Cardiac muscle cell (in vitro differentiated cells and primary cell): ENCODE measurements at places on chromosomes 6 and 20. TPM values are rescaled to one million over a fixed set of nuclear protein-coding genes. Genes with fewer than 3 reads are reported as not detected.
A peak's percentile ranks its signal among the peaks of the same experiment; 100 is the strongest.

- no peak for DNase-seq
These were observed 13.4 kb downstream of the CEP250 start for GRCh38 chr20:35468671-35469334.

DNA sequence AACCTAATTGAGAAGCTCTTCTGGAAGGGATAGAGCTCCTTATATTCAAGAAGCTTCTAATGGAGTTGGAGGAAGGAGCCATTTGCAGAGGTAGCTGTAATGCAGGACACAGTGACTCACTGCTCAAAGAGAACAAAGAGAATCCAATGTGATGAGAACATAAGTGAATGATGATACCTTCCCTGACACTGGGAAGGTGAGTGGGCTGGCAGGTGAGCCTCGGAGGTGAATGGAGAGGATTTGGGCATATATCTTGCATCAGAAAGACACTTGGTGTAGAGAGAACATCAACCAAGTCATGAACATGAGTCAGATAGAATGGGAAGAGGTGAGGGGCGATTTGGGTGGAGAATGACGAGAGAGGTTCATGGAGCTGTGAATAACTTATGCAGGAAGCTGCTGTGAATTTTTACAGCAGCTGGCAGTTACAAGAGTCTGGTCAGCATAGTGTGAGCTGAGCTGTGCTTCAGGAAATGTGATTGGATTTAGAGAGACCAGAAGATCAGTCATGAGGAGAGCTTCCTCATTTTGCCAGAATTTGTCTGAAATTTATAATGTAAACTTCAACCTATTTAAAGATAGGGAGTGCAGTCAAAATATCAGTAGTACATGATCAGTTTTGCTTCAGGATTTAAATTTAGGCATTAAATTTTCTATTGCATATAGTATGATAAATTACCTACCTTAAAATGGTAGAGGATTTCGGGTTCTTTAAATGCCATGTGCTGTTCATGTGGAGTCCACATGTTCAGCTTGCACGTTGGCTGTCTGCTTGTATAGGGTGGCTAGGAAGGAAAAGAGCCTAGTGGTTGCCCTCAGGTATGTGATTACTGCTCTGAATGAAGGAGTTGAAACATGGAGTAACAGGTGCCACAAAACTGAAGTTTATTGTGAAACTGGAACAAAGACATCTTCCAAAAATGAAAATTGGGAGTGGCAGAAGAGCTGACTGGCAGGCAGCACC lies 59.2 kb upstream of the KIF25 start:
- no peak for DNase-seq

DNA sequence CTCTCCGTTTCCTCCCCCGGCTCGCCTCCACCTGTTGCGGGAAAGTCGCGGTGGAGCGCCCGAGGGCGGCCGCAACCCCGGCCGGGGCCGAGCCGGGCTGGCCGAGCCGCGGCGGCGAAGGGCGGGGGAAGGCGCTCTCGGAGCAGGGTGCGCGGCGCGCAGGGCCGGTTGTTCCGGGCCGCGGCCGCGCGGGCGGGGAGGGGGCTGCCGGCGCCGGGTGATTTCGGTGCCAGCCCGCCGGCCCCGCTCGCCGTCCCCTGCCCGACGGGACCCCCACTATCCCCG lies 235 bp downstream of the MAP7 start:
- DNase-seq = peak; percentile 64

DNA sequence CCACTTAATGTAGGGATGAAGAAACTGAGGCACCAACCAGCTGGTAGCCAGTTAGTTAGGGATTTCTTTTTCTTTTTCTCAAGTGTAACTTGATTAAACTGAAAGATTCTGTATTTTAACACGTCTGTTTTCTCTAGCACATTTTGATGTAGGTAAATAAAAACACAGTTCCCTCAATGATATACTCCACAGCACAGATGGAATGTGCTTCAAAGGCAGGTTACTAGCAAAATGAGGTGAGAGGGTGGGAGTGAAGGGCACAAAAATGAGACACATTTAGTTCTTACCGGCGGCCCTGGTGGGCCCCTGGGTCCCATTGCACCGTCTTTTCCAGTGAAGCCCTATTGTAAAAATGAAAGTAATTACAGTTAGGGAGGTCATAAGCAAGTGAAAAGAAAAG lies 108.9 kb downstream of the COL12A1 start:
- no peak for DNase-seq

DNA sequence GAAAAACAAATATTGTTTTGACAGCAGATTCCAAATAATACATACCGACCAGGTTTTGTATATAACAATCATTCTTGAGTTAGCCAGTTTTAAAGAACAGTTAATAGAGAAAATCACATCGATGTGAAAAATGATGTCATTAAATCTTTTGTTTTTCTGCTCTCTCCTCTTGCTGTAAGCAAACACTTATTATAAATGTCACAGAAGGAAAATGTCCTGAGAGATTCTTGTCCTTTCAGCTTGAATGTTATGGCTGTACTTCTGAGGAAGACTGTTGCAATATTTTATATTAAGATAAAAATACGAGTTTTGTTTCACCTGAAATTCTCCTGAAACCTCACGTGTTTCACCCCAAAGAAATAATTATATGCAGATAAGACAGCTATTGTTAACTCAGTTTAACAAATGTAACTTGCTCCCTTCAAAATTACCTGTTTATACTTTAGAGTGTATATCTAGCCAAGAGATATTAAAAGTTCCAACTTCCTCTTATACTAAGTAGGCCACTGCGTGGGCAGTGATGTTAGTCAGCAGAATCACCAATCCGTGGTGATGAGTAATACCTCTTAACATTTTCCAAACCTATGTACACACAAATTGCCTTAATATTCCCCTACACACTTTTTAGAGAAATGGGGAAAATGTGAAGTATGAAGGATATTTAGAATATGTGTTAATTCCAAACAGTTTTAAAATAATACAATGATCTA lies 1111.4 kb upstream of the CITED2 start:
- DNase-seq = peak; percentile 91

DNA sequence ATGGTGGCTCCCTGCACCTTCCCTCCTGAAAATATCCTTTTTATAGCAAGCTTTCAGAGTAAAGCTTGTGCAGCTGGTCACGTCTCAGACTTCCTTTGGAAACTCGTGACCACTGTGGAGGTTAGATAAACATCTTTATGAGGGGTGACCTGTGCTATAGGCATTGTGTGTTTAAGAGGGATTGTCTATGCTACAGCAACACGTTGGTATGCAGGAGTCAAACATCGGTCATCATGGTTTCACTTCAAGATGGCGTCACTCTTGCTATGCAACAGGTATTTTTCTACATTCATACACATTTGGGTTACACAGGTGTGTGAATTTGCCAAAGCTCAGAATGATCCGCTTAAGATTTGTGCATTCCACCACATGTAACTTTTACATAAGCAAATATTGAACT lies 14.6 kb upstream of the BLCAP start:
- no peak for DNase-seq

GRCh38 chr6:127022302-127022701 lies 96.2 kb upstream of the RSPO3 start:
- peak; percentile 31 for DNase-seq

DNA sequence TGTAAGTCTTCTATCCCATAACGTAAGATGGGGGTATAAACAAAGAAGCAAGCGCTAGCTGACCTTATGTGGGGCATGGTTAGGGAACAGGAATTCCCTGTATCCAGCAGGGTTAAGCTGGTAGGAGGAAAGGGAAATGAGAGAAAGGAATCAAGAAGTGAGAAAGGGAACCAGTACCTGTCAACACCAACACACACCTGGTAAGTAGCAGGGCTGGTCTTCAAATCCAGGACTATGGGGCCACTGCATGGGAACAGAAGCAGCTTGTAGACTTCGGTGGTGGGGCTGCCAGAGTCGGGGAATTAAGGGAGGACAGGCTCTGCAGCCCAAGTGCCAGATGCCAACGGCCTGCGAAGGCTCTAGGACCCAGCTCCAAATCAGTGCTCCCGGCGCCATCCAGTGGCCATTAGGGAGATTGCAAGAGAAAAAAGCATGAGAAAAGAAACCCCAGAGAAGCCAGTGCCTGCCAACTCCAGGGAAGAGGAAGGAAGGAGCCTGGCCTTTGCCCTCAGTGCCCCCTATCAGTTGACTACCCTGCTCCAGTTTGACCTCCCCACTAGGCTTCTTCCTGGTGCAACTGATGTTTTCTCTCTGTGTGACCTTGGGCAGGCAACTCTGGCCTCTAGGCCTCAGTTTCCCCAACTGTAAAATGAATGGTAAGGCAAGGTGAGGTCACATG lies 15.8 kb upstream of the RBPJL start:
- DNase-seq = peak; percentile 85

- DNase-seq = no peak
These were observed 1515.4 kb upstream of the DEFB115 start for GRCh38 chr20:29741894-29742698.

GRCh38 chr6:20605061-20605460 lies 70.8 kb downstream of the CDKAL1 start:
- no peak for DNase-seq

GRCh38 chr6:167975458-167975857 lies 22.0 kb upstream of the KIF25 start:
- no peak for DNase-seq

GRCh38 chr20:381581-382290 lies 1.2 kb downstream of the TRIB3 start:
- DNase-seq = peak; percentile 51

GRCh38 chr6:42251911-42252637 lies 34.4 kb upstream of the MRPS10 start:
- DNase-seq = peak; percentile 84

DNA sequence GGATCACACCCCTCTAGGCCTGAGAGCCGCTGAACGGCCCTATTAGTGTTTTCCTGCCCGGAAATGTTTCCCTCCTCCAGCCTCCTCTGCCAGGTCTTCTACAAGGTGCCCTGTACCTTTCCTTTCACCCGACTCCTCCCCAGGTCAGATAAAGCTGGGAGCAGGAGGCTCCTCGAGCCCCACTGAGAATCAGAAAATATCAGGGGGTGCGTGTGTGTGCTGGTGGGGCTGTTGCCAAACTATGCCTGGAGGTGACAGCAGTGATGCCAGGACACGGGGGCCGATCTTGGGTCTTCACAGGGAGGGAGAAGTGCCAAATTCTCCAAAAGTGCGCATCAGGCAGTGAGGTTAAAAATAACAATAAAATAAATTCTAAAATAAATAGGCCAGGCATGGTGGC lies 222.8 kb upstream of the RREB1 start:
- no peak for DNase-seq

GRCh38 chr6:3317741-3318211 lies 59.0 kb downstream of the PSMG4 start:
- DNase-seq = no peak

DNA sequence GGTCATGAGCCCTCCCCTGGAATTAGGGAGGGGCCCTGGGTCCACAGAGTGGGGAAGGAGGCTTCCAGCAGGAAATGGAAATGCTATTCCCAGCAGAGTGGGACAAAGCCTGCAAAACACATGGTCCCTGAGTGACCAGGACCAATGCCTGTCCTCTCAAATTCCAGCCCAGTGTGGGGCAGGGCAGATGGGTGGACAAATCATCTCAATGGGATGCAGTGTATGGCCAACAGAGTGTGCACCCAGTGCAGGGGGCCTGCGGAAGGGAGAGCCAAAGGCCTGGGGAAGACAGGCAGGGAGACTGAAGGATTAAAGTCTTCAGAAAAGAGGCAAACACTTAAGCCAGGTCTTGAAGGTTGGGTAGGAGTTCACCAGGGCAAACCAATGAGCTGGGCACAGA lies 28.7 kb upstream of the PHACTR3 start:
- DNase-seq = no peak

GRCh38 chr6:111260570-111261298 lies 173.4 kb downstream of the SLC16A10 start:
- DNase-seq = no peak

- peak; percentile 27 for DNase-seq
These were observed 60.8 kb downstream of the OGFRL1 start for GRCh38 chr6:71349395-71349794.

- no peak for DNase-seq
These were observed 25.1 kb downstream of the GLP1R start for GRCh38 chr6:39073471-39074355.

DNA sequence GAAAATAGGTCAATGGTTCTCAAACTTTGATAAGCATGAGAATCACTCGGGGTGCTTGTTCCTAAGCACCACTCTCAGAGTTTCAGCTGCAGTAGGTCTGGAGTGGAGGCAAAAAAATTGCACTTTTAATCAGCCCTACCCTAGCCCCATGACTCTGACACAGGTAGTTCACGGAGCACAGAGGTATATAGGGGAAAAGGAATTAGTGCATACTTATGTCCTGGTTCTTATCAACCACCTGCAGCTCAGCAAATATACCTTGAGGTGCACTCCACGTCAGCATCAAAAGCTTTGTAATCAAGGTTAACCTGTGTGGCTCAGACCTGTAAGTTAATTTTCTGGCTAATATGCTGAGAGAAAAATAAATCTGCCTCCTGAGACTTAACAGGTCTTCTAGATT lies 138.8 kb upstream of the HMGN3 start:
- no peak for DNase-seq

DNA sequence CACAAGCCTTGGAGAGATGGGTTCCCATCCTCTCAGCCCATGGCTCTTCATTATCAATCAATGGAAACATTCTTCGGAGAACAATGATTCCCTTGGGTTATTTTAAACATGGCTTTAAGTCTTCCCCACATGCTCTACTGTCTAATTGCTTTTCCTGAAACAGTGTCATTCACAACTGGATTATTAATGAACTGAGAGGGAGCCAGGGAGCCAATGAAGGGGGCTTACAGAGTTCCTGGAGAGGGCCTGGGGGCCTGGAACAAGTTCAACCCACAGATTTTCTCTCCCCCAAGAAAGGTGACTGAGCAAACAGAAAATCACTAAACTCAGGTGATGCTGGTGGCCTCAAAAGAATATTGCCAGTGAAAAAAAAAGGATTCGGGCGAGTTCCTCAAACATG lies 1.3 kb upstream of the PPP1R16B start:
- DNase-seq = no peak

GRCh38 chr6:149318581-149319286 lies 1.2 kb downstream of the TAB2 start:
- peak; percentile 36 for DNase-seq

- DNase-seq = no peak
These were observed 43.4 kb downstream of the NHSL1 start for GRCh38 chr6:138455746-138456400.

Gene TNF
- not detected in 2 replicates for total RNA-seq

Gene KCNB1
- 0.06 and 0.07 TPM in 2 replicates for total RNA-seq

Gene LZTS3
- 20.5 and 30.9 TPM in 2 replicates for total RNA-seq

Gene C2
- total RNA-seq = 1.9 TPM in 2 replicates

Gene ROS1
- total RNA-seq = not detected in 2 replicates

Gene SLC13A3
- total RNA-seq = 2.5 and 3.9 TPM in 2 replicates

Gene SALL4
- 22.2 and 49.5 TPM in 2 replicates for total RNA-seq

Gene ZFP57
- total RNA-seq = 4.1 and 4.9 TPM in 2 replicates

Gene SAPCD1
- 3.9 and 11.6 TPM in 2 replicates for total RNA-seq

Gene LY6G6C
- not detected in 2 replicates for total RNA-seq
